T-helper 1 cell (primary cell): ENCODE measurements at places on chromosomes 7 and 10.
A peak's percentile ranks its signal among the peaks of the same experiment; 100 is the strongest.

GRCh38 chr7:78284945-78285344 is 486.4 kb downstream of the PHTF2 start:
- DNase-seq = no peak

- no peak for DNase-seq
These were observed 177.7 kb downstream of the CUX1 start for GRCh38 chr7:101995121-101995520.

GRCh38 chr7:139046143-139046542 is 10.3 kb upstream of the ZC3HAV1L start:
- no peak for DNase-seq

- no peak for DNase-seq
These were observed 184.5 kb upstream of the BMPER start for GRCh38 chr7:33720870-33721269.

GRCh38 chr7:139651308-139651707 is 126.5 kb downstream of the HIPK2 start:
- no peak for DNase-seq

DNA sequence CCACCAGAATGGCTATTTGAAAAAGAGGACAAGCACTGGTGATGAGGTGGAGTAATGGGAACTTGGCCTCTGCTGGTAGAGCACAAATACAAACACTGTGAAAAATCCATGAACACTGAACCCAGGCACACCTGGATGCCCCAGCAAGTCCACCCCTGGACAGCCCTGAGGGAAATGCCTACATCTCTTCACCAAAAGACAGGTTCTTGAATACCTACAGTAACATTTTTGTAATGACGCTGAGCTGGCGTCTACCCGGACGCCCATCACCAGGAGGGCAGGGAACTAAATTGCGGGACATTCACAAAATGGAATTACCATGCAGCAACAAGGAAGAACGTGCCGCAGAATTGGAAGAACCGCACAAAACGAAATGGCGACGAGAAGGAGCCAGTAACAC is 70.5 kb downstream of the GNA12 start:
- no peak for DNase-seq

DNA sequence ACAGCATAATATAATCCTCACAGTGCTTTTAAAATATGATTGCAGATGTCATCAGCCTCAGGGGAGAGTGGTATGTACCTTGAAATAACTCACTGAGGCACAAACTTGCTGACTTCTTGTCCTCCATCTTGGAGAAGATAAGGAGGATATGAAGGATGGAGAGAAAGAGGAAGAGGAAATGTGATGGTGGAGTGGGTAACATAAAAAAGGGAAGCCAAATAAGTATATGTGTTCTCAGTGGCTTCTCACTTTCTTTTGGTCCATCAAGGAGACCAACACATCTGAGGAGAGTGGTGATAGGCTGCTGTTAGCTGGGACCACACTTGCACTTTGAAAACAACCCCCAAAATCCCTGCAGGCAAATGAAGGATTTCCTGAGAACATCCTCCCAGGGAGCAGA is 21.6 kb upstream of the ZNF37A start:
- no peak for DNase-seq

GRCh38 chr10:106768204-106768603 is 396.3 kb downstream of the SORCS1 start:
- DNase-seq = no peak

GRCh38 chr10:117272195-117273076 is 31.5 kb downstream of the SLC18A2 start:
- no peak for DNase-seq

- DNase-seq = no peak
These were observed 43.2 kb downstream of the CCDC7 start for GRCh38 chr10:32489158-32489557.

DNA sequence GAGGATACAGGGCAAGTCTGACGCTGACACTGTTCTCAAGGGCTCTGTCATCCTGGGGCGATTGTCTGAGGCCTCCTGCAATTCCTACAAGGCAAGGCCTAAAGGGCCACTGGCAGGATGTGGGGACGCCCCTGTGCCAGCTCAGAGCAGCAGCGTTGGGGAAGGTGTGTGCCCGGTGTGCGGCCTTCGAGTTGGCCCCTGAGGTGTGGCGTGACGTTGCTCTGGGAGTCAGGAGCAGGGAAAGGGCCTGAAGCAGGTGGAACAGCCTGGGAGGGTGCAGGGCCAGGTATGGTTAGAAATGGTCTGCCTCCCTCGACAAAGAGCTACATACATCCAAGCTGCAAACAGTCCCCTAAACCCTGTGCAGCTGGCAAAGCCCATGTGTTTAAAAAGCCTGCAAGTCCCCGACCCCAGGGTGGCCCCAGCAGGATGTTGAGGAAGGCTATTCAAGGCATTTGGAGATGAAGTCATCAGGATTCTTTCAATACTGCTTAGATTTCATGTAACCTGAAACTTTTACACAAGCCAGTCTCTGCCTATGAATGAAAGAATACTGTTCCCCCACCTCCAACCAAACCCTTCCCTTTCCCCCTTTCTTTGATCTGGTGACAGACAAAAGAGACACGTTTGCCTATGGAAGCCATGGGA is 142.5 kb upstream of the TNS3 start:
- DNase-seq = no peak

DNA sequence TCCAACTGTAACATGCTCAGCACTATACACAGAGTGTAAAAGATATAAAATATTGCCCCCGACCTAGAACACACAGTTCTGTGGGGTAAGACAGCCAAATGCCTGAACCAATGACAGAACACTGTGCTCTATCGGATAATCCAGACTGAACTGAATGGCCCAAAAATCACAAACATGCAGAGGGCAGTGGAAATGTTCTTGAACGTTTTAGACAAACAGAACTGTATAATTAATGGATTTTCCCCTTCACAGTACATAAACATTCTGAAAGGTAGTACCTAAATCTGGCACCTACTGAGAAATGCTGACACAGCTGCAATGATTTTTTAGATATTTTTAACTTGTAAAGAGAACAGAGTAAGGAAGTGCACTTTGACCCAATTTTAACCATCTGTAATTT is 33.4 kb downstream of the PARD3 start:
- DNase-seq = no peak

GRCh38 chr10:26486990-26487850 is 49.1 kb downstream of the APBB1IP start:
- peak; percentile 52 for DNase-seq

GRCh38 chr7:15977663-15978062 is 291.2 kb upstream of the MEOX2 start:
- DNase-seq = no peak
